Body of pancreas (tissue), 4 donors: ENCODE measurements at places on chromosomes 16 and 17. TPM values are rescaled to one million over a fixed set of nuclear protein-coding genes. Genes with fewer than 3 reads are reported as not detected.

DNA sequence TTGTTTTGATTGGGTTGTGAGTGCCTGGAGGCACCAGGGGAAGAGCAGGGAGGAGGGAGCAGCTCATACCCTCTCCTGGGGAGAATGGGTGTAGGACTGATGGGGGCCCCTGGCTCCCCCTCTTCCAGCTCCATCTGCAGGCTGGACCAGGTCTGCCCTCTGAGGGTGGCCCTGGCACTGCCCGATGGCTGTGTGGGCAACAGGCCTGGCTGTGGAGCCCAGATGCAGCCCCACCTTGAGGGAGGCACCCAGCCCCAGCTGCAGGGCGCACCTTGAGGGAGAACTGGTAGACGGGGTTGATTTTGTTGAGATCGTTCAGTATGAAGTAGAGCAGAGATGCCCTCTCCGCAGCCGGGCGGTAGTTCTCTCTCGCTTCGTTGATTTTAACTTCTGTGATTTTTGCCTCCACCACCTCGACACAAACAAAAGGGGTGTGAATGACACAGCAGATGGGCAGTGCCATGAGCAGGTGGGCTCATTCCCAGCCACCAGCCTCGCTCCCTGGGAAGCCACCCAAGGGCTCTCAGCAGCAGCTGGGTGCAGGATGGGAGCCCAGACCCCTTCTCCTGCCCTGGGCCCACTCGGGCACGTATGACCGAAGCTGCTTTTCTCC is 71.6 kb downstream of the PGS1 start:
- DNase-seq: no peak

The MYH11 gene
- total RNA-seq: 14.2 TPM

DNA sequence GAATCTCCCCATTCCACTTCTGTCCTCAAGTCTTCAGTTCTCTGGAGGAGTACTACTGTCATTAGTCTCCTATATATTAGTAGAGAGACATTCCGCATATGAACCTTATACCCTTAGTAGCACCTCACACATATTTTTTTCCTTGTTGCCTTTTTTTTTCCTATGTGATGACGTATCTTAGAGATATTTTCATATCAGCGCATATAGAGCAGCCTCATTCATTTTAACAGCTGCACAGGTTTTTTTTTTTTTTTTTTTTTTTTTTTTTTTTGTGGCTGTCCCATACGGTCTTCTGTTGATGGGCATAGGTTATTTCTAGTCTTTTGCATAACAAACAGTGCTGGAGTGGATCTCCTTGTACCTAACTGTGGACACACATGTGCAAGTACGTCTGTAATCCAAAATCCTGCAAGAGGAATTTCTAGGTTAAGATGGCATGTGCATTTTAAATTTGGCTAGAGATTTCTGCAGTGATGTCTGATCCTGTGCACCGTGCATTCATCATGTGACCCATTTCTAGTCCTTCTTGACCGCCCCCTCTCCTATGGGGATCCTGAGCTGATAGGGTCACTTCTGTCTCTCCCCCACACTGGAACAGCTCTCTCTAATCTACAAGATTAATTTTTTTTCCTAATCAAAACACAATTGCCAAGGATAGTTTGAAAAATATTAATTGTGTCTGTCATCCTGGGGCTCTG is 64.8 kb downstream of the PRKCB start:
- DNase-seq: no peak

GRCh38 chr17:75594499-75595283 is 7.1 kb downstream of the MYO15B start:
- no peak for DNase-seq

The KDM6B gene
- 20.1 TPM for total RNA-seq

DNA sequence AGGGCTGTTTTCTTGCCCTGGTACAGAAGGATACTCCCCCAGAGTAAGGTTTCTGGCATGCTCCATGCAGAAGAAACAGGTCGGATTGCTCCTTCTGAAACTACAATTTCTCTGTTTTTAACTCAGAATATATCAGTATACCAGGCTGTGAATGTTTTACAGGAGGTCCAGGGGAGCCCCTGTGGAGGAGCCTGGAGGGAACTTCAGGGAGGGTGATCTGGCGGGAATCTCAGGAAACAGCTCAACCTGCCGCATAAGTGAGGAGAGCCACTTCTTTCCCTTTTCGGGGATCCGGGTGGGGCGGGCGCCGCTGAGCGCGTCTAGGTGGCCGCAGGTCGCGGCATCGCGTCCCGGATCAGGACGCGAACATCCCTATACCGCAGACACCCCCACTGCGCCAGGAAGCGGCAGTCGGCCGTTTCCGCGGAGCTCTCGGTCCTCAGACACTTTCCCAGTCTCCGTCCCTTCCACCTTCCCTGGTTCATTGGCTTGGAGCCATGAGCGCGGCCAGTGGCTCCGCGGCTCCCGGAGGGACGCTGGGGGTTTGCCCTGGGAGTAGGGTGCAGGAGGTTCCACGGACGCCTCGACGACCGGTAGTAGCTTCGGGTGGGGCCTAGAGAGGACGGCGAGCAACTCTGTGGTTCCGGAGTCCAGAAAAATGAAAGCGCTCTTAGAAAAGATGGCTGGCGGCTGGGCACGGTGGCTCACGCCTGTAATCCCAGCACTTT is 3.1 kb upstream of the ZNF764 start:
- peak; percentile 30 for DNase-seq
